ENCODE measurements at places on chromosomes 1 and 21.

GRCh38 chr1:32020339-32020738, 6.7 kb downstream of the KHDRBS1 start:
- DNase-seq, result no peak

- DNase-seq, result no peak
These were observed 13.6 kb downstream of the FAM177B start for GRCh38 chr1:222750651-222751050.

DNA sequence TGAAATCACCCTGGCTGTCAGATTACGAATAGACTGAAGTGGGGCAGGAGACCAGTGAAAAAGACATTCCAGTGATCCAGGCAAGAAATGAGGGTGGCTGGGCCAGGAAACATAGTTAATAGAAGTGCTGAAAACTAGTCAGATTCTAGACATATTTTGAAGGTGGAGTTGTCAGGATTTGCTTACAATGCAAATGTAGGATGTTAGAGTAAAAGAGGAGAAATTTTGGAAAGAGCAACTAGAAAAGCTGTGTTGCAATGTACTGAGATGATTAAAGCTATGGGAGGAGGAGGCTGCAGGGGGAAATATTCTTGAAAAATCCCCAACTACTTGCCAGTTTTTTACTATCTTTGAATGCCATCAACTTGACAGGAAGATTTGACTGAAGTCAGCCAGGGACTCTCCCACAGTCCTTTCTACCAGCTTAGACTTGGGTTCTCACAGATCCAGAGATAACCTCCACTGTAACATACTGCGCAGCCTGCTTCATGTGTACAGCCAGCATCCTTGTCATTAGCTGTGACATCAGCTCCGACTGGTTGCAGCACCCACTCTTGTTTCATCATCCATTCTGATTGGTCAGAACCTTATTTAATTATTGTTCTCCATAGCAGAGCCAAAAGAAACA, 109.7 kb downstream of the TSEN15 start:
- DNase-seq, result no peak

DNA sequence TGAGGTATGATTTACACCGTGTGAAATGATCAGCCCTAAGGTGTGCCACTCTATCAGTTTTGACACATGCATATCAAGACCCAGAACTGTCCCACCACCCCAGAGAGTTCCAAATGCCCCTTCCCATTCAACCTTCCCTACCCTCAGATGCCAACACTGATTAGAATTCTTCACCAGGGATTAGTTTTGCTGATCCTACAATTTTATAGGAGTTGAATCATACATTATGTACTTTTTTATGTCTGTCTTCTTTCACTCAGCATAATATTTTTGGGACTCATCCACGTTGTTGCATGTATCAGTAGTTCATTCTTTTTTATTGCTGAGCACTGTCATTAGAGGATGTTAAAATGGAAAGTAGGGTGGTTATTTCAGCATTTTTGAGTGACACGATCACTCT, 178.3 kb downstream of the ZSCAN20 start:
- no peak for DNase-seq

DNA sequence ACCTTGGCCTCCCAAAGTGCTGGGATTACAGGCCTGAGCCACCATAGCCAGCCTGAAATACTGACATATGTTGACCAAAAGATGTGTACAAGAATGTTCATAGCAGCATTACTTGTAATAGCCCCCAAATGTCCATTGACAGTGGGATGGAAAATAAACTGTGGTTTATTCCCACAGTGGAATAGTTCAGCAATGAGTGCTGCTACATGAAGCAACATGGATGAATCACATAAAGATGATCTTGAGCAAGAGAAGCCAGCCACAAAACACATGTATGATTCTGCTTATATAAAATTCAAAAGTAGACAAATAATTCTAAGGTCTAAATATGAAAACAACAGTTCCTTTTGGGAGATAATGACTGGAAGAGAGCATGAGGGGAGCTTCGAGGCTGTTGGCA, 9.1 kb upstream of the CREG1 start:
- no peak for DNase-seq

GRCh38 chr1:246267896-246268295, 239.2 kb downstream of the SMYD3 start:
- DNase-seq, result no peak

DNA sequence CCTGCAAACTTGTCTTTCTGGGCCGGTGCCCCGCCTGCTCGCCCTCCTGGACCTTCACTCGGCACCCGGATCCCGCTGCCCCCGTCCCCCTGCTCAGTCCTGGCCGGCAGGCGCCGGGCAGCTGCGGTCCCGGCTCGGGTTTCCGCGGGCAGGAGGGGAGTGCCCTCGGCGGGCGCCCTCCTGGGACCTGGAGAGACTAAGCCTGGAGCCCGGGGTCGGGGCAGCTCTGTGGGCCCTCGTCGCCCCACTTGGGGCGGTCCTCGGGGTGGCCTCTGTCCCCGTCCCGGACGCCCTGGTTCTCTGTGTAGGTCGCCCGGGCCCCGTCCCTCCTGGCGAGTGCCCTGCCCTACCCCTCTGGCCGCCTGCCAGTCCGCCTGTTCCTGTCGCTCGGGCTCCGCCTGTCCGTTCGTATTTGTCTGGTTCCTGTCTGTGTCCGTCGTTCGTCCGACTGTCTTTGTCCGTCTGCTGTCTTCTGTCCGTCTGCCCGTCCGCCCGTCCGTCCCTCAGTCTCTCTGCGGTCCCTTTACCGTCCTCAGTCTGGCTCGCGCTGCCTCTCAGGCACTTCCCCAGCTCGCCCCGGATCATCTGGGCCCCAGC, 490 bp downstream of the SERINC2 start:
- no peak for DNase-seq

- no peak for DNase-seq
These were observed 96.1 kb downstream of the LACTBL1 start for GRCh38 chr1:22876359-22877111.

DNA sequence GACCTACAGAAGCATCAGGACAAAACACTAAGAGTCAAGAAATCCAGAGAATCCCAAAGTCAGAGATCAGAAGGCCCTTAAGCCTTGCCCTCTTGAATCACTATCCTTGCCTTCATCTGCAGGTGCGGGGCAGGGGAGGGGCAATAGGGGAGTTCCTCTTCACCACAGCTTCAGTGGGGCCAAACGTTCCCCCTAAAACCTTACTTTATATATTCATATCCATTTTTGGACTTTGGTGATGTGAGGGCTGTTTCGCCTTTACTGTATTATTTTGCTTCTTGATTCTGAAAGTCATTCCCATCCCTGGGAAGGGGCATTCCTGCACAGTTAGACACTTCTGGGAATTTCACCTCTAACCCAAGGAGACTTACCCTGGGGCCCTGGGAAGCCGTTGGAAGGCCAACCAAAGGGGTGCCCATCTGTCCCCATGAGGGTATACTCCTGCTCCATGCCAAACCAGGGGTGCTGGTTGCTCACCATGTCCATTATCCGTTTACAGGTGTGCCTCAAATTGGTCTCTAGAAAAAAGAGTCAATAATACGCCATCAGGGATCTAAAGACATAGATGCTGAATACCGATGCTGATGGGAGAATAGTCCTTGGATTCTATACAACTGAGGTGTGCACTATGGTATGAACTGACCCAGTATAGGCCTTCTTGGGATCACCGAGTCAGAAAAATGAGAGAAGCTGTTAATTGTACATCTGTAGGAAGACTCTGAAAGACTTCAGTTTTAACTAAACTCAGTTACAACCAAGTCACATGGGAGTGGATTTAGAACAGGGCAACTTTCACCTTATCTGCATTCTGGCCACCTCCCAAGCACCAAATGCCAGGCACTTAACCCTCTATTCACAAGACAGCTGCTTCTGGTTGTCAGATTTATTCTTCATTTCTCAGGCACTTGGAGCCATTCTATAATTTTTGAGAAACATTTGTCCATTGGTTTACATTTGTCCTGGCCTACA, 5.4 kb downstream of the GLUL start:
- DNase-seq, result no peak

GRCh38 chr1:190453550-190453949, 24.1 kb downstream of the BRINP3 start:
- no peak for DNase-seq

DNA sequence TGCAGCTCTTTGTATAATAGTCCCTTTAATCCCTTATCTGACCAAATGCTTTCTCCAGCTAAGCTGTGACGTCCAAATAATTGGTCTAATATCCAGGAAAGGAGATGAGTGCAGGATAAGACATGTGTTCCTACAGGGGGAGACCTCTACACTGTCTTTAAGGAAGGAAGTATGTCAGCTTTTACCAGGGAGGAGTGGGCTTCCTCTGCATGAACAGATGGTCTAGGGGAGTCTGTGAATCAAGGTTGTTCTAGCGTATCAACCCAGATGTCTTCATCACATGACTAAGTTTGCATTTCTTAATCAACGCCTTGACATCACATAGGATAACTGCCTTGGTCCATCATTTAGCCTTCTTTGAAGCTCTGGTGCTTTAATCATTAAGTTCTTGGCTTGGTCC, 528.2 kb downstream of the MRPL39 start:
- no peak for DNase-seq

- no peak for DNase-seq
These were observed 77.7 kb downstream of the KIRREL1 start for GRCh38 chr1:158071138-158071537.

GRCh38 chr1:57494530-57495079, 70.7 kb upstream of the DAB1 start:
- no peak for DNase-seq

- DNase-seq, result no peak
These were observed 724 bp upstream of the CALML6 start for GRCh38 chr1:1914101-1914970.

- DNase-seq, result no peak
These were observed 25.0 kb upstream of the SHE start for GRCh38 chr1:154527192-154527591.

DNA sequence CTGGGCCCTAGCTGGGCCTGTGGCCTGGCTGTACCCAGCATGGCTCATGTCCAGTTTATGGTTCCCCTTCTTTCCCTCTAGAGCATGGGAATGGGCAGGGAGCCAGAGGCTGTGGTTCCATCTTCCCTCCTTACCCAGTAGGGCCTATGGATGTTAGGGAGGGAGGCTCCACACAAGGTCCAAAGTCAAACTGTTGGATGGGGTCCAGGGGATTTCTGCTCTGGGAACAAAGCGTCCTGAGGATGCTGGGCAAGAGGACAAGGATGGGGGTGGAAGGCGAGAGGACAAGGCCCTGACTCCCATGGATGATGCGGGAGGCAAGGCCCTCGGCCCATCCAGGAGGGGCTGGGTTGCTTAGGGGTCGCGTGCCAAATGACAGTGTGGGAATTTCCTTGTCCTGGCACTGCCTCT, 17.3 kb downstream of the CSF1 start:
- peak; percentile 97 for DNase-seq

All from vagina (tissue), 2 donors.